Urinary bladder (tissue), 4 donors: ENCODE measurements at places on chromosomes 12 and 14.

GRCh38 chr14:55120571-55121495 lies 8.2 kb upstream of the LGALS3 start:
- DNase-seq, result no peak

DNA sequence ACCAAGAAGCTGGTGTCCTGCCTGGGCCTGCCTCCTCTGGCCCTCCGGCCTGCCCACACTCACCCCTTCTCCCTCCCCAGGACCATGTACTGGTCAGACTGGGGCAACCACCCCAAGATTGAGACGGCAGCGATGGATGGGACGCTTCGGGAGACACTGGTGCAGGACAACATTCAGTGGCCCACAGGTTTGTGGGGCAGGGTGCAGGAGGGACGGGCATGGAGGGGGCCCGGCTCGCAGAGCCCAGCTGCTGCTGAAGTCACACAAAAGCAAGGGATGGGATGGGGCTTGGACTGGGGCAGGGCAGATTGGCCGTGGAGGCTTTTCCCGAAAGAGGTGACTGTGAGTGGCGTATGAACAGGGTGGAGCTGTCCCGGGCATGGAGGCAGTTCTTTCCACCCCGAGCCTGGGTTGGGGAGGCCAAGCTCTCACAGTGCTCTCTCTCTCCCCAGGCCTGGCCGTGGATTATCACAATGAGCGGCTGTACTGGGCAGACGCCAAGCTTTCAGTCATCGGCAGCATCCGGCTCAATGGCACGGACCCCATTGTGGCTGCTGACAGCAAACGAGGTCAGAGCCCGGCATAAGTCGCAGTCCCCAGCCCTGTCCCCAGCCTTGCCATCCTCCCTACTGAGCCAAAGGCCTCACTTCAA lies 7.8 kb upstream of the NXPH4 start:
- no peak for DNase-seq

GRCh38 chr12:18430425-18431048 lies 169.2 kb downstream of the PIK3C2G start:
- no peak for DNase-seq

- no peak for DNase-seq
Measured at GRCh38 chr14:39303115-39303514, 69.4 kb downstream of the MIA2 start.

DNA sequence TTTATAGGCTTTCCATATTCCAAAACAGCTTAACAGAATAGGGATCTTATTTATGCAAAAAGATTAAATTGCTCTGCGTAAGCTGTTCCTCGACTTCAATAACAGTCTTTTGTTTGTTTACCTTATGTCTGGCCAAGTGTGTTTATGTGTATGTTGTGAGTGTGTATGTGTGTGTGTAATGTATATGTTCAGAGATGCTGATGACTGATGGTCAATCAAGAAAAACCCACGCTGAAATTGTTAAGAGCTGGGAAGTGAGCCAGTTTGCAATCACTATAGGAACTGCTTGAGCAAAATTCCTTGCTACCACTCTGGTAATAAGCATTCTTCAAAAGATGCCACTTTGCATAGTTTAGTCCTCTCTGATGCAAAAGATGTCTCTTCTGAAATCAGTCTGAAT lies 59.6 kb downstream of the PRKD1 start:
- no peak for DNase-seq

- peak; percentile 8 for DNase-seq
Measured at GRCh38 chr12:51752234-51752889, 96.2 kb downstream of the FIGNL2 start.

GRCh38 chr14:53409969-53410368 lies 256.8 kb upstream of the DDHD1 start:
- DNase-seq, result no peak

DNA sequence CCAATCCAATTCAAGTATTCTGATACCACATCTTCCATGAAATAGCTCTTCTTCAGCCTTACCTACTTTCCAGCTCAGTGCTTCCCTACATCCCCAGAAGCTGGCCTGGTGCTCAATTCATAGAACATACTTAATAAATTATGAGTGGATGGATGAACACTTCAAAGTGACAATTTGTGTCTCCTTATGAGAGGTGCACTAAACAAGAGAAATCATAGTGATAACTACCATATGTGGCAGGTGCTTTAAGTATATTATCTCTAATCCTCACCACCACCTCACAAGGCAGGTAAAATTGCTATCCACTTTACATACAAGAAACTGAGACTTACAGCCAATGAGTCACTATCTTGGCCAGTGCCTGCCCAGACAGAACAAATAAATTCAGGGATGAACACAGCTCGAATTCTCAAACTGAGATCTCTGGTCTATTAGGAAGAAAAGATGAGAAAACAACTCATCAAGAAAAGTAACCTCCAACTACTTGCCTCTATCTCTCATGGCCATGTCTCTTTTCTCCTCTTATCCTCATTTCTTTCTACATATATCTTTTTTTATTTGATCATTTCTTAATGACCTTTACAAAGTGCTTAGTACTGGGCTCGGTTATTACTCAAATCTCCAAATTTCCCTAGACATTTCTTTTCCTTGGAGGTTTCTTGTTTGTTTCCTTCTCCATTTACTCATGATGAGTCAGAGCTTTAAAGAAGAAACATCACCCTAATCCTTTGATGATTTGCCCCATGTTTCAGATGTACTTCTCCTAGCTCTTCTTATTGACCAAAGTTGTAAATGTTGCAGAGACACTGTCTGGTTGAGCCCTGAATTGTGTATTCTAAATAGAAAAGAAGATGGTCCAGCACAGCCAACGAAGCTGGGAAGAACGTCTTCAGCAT lies 161.5 kb downstream of the RPS29 start:
- DNase-seq, result no peak
